ENCODE measurements at places on chromosomes 3 and 15.

GRCh38 chr15:93245661-93246042, 156.6 kb upstream of the RGMA start:
- DNase-seq: no peak

GRCh38 chr3:73729969-73730440, 105.3 kb upstream of the PDZRN3 start:
- no peak for DNase-seq

- no peak for DNase-seq
These were observed 9.1 kb upstream of the TICRR start for GRCh38 chr15:89566181-89566580.

DNA sequence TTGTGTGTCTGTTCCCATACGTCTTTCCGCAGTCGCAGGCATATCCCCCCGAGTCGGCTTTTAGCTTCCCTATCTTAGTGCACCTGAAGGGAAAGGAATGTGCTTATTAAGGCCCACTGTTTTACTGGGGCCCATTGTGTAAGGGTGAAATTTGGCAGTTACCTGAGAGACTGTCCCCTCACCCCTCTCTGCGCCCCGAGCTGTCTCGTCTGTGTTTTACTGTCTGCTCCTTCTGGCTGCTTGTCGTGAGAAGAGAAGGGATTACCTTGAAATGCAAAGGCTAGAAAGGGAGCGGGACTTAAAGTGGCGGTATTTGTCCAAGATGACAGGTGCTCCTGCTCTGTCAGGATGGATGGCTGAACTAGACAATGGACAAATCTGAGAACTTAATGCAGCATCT, 233.0 kb upstream of the POU1F1 start:
- DNase-seq: no peak

- no peak for DNase-seq
These were observed 144.5 kb downstream of the MBNL1 start for GRCh38 chr3:152413240-152413639.

GRCh38 chr15:80404057-80404760, at the start of gene ARNT2:
TSS of gene ARNT2 (plus strand) at chr15:80404382. CDS start at chr15:80404516, 134 bp downstream.
- no peak for DNase-seq
